ENCODE measurements at places on chromosomes 6 and 20. TPM values are rescaled to one million over a fixed set of nuclear protein-coding genes. Genes with fewer than 3 reads are reported as not detected.

DNA sequence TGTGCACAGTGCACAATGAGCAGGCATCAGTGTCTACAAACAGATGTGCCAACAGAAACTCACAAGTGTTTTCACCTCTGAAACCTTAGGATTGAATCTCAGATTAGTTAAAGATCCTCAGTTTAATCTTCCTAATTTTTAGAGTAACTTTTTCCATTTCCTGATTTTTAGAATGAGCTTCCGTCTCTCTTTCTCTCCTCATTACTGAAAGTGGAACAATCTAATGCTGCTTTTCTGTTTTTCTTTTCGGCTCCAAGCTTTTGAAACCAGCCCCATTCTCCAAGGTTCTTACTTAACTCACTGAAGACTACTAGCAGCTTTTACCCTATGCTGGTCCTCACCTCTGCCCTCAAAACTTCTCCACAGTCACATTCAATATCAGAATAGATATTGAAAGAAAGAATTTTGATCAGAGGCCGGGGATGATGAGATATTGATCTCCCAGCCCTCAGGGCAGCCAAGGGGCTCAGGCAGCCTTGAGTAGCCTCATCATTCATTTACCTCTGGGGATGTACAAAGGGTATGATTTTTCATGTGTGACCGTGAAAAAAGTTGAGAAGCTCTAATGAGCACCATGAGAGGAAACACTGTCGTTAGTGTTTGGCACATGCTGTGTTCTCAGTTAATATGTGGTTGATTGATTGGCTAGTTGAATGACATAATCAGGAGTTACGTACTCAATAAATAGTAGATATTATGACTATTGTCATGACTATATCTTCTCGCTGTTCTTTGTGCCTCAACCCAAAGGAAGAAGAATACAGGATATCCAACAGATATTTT is 11.9 kb upstream of the STK38 start:
- H3K36me3 ChIP-seq: no peaks in the 10 kb centered on the region
- H3K4me1 ChIP-seq: no peaks in the 10 kb centered on the region
- H3K4me3 ChIP-seq: no peak overlapping the region
- no peaks in the 10 kb centered on the region for H3K27me3 ChIP-seq
- H3K27ac ChIP-seq: no peak overlapping the region

DNA sequence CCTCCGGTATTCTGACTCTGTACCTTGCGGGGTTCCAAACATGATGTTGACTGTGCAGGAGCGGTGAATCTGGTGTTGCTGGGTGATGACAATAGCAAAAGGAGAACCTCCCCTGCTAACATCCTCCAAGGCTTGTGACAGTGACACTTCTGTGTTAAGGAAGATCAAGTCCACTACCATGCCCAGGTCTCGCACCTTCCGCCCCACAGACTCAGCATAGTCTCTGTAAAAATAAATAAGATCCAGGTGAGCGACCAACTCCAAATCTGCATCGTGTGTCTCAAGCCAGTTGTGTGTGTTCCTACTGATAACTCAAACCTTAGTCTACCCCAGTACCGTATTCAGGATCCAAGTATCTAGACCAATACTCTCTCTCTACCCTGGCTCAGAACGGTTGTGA is 24.8 kb downstream of the NCOA5 start:
- H3K27me3 ChIP-seq: no peaks in the 10 kb centered on the region
- H3K36me3 ChIP-seq: peaks cover 91% of the 10 kb centered on the region
- H3K4me3 ChIP-seq: no peak overlapping the region
- no peak for DNase-seq
- no peak overlapping the region for H3K27ac ChIP-seq

GRCh38 chr6:11251553-11252360 is 19.3 kb upstream of the NEDD9 start:
- H3K4me3 ChIP-seq: no peak overlapping the region
- H3K4me1 ChIP-seq: no peaks in the 10 kb centered on the region
- H3K36me3 ChIP-seq: no peaks in the 10 kb centered on the region
- peaks cover 30% of the 10 kb centered on the region for H3K27me3 ChIP-seq
- H3K27ac ChIP-seq: no peak overlapping the region

GRCh38 chr6:90194371-90194841 is 102.2 kb downstream of the BACH2 start:
- no peaks in the 10 kb centered on the region for H3K27me3 ChIP-seq
- H3K36me3 ChIP-seq: no peaks in the 10 kb centered on the region
- H3K4me1 ChIP-seq: no peaks in the 10 kb centered on the region
- H3K4me3 ChIP-seq: no peak overlapping the region
- no peak overlapping the region for H3K27ac ChIP-seq

The LRFN2 gene
- total RNA-seq: not detected

- H3K4me1 ChIP-seq: no peaks in the 10 kb centered on the region
- H3K4me3 ChIP-seq: no peak overlapping the region
- no peak for DNase-seq
- H3K36me3 ChIP-seq: no peaks in the 10 kb centered on the region
- peak overlapping the region; percentile 48 for H3K27ac ChIP-seq
Measured at GRCh38 chr20:1435337-1435699, 31.3 kb downstream of the NSFL1C start.

DNA sequence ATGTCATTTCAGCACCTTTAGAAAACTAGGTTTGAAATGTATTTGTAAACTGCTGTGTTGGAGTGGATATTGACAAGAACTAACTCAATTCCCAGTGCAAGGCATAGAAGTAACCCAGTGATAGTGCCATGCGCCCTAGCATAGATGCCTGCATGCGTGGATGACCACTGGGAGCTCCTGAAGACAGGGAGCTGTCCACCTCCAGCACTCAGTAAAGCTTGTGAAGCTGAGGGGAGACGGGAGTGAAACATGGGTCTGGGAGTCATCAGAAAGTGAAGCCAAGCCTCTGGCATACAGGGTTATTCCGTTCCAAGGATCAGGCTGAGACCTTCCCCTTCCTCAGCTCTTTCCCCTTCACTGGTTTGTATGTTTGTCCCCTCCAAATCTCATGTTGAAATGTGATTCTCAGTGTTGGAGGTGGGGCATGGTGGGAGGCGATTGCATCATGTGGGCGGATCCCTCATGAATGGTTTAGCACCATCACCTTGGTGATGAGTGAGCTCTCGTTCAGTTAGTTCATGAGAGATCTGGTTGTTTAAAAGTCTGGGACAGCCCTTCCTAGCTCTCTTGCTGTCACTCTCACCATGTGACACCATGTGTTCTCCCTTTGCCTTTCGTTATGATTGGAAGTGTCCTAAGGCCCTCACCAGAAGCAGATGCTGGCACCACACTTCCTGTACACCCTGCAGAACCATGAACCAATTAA is 146.5 kb upstream of the FERMT1 start:
- no peak overlapping the region for H3K4me3 ChIP-seq
- H3K27ac ChIP-seq: no peak overlapping the region
- no peaks in the 10 kb centered on the region for H3K4me1 ChIP-seq
- no peaks in the 10 kb centered on the region for H3K27me3 ChIP-seq
- no peaks in the 10 kb centered on the region for H3K36me3 ChIP-seq
- peak; percentile 11 for DNase-seq

GRCh38 chr20:7882076-7882475 is 58.2 kb downstream of the HAO1 start:
- DNase-seq: no peak
- H3K27me3 ChIP-seq: no peaks in the 10 kb centered on the region
- no peak overlapping the region for H3K4me3 ChIP-seq
- H3K36me3 ChIP-seq: no peaks in the 10 kb centered on the region
- H3K4me1 ChIP-seq: no peaks in the 10 kb centered on the region

The FAM217A gene
- total RNA-seq: not detected

GRCh38 chr20:50834599-50835005 is 39.7 kb downstream of the BCAS4 start:
- H3K4me1 ChIP-seq: peaks cover 22% of the 10 kb centered on the region
- H3K4me3 ChIP-seq: no peak overlapping the region
- H3K36me3 ChIP-seq: no peaks in the 10 kb centered on the region
- no peaks in the 10 kb centered on the region for H3K27me3 ChIP-seq
- no peak overlapping the region for H3K27ac ChIP-seq

DNA sequence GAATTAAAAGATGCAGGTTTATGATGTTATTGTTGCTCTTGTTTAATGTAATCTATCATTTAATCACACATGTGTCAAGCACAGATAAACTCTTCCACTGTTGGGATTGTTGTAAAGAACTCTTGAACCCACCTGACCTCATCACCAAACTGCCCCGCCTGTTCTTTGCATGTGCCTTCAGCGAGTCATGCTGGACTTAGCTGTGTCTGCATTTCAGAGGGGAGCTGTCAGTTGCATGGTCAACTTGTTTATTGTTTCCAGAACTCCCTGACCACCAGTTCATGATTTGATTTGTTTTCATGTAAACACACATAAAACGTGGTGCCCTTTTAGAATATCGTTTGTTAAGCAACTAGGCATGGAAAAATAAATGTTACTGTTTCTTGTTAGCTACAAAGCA is 93.6 kb downstream of the KHDC1L start:
- H3K4me3 ChIP-seq: no peak overlapping the region
- H3K27me3 ChIP-seq: no peaks in the 10 kb centered on the region
- no peaks in the 10 kb centered on the region for H3K4me1 ChIP-seq
- DNase-seq: peak; percentile 8

GRCh38 chr6:167279766-167280446 is 11.2 kb upstream of the UNC93A start:
- H3K4me1 ChIP-seq: no peaks in the 10 kb centered on the region
- H3K36me3 ChIP-seq: no peaks in the 10 kb centered on the region
- H3K4me3 ChIP-seq: no peak overlapping the region
- no peak for DNase-seq
- no peak overlapping the region for H3K27ac ChIP-seq
- peaks cover 33% of the 10 kb centered on the region for H3K27me3 ChIP-seq

DNA sequence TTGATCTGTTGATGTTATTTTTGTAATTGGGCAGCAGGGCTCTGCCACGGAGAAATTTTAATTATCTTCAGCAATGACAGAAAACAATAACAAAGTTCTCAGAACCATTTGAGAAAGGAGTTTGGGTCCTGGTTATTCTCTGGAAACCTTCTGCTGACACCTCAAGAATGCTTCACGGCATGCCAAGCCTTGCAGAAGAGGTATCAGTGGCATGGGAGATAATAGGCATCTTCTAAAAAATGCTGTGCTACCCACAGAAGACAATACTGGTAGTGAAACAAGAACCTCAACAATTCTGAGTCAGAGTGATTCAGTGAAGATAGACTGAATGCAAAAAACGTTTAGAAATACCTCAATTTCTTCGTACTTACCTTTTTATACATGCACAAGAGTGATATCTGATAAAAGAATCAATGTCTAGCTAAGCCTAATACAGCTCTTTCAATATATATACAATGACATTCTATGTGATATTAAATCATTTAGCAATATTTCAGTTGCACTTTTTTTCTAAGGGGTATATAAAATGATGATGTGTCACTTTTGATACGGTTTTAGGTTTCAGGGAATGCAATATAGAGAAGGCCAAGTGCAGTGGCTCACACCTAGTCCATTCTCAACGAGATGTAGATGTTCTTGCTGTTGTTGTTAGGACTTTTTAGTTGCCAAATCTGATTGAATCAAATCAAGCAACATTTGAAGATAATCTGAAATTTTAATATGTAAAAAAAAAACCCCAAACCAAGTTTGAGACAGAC is 110.4 kb upstream of the COL21A1 start:
- H3K4me3 ChIP-seq: no peak overlapping the region
- no peak overlapping the region for H3K27ac ChIP-seq
- no peaks in the 10 kb centered on the region for H3K27me3 ChIP-seq
- H3K4me1 ChIP-seq: no peaks in the 10 kb centered on the region

GRCh38 chr20:63139837-63140236 is 76.1 kb downstream of the YTHDF1 start:
- no peaks in the 10 kb centered on the region for H3K4me1 ChIP-seq
- H3K27me3 ChIP-seq: peaks cover 46% of the 10 kb centered on the region
- no peak for DNase-seq
- H3K27ac ChIP-seq: no peak overlapping the region

DNA sequence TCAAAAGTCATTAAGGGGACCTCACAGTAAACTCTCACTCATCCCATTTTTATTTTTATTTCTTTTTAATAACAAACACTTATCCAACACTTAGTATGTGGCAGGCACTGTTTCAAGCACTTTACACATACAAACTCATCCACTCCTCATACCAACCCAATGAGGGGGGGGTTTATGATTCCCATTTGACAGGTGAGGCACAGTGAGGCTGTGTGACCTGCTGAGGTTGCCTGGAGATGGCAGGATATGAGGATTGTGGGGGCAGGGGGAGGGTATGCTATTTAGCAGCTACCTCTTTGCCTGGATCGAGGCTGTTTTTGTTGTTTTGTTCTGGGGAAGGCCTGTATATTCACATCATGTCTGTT is 219.8 kb downstream of the KIF16B start:
- no peak for DNase-seq
- no peaks in the 10 kb centered on the region for H3K4me1 ChIP-seq
- no peak overlapping the region for H3K27ac ChIP-seq

DNA sequence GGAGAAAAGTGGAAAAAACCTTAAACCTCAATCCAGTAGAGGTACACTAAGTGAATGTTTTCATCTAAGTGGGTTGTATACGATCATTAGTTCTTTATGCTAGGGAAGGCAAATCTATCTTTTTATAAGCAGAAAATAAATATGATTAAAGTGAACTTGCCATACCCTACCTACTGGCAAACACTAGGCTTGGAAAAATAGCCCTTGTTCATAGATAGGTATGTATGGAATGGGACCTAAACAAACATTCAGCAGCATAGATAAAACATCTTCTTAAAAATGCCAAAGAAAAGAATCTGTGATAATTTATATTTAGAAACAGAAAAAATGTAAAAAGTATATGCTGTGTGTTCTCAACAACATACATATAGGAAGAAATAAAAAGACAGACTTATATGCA is 18.8 kb downstream of the REV3L start:
- peaks cover 14% of the 10 kb centered on the region for H3K36me3 ChIP-seq
- H3K4me3 ChIP-seq: no peak overlapping the region
- H3K27ac ChIP-seq: no peak overlapping the region
- no peak for DNase-seq

The AGER gene
- total RNA-seq: 11.5 TPM

The SLC22A16 gene
- total RNA-seq: not detected

DNA sequence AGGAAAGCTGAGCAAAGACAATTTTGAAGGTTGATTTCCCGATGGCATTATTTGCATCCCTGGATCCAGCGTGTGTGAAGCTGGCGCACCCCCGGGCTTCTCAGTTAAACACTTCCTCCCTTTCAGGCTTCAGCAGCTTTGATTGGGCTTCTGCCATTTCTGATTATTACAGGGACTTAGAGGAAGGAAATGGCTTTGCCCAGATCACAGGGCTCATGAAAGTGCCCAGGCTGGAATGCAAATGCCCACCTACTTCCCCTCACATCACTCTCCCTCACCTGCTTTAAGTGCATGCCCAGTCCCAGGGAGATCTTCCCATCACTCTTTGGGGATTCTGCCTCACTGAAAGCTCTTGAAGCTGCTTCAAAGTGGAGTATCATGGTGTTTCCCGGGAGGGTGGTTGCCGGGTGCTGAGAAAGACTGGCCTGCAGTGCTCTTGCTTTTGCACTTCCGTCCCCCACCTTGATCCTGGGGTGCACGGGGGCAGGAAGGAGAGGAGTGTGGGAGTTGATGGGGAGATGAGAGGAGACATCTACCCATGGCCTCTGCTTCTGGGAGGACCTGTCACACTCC is 28.3 kb downstream of the PHACTR3 start:
- H3K36me3 ChIP-seq: no peaks in the 10 kb centered on the region
- no peak overlapping the region for H3K27ac ChIP-seq
- DNase-seq: no peak

- no peaks in the 10 kb centered on the region for H3K4me1 ChIP-seq
- peaks cover 74% of the 10 kb centered on the region for H3K27me3 ChIP-seq
- H3K4me3 ChIP-seq: no peak overlapping the region
- no peak overlapping the region for H3K27ac ChIP-seq
- no peaks in the 10 kb centered on the region for H3K36me3 ChIP-seq
Measured at GRCh38 chr6:166542580-166542912, 43.9 kb downstream of the RAMACL start.

- H3K4me3 ChIP-seq: no peak overlapping the region
- no peak overlapping the region for H3K27ac ChIP-seq
- no peaks in the 10 kb centered on the region for H3K27me3 ChIP-seq
- DNase-seq: no peak
- H3K4me1 ChIP-seq: no peaks in the 10 kb centered on the region
Measured at GRCh38 chr6:140283197-140283596, 908.7 kb upstream of the CITED2 start.
